Spinal cord (tissue), 10 donors: ENCODE measurements at places on chromosomes 1 and 21. TPM values are rescaled to one million over a fixed set of nuclear protein-coding genes. Genes with fewer than 3 reads are reported as not detected.

CENPF gene
- polyA plus RNA-seq: 45.6 TPM

SPRR2F gene
- polyA plus RNA-seq: 1.3 TPM

NECAP2 gene
- polyA plus RNA-seq: 56.3 TPM

CD52 gene
- 0.95 TPM for polyA plus RNA-seq

SLC44A3 gene
- 8.2 TPM for polyA plus RNA-seq

MPZL1 gene
- polyA plus RNA-seq: 229 TPM

TLCD4 gene
- polyA plus RNA-seq: 6.2 TPM
